ENCODE measurements at places on chromosomes 3 and 15.

GRCh38 chr15:100661156-100661555 is 58.8 kb downstream of the ASB7 start:
- DNase-seq: no peak

DNA sequence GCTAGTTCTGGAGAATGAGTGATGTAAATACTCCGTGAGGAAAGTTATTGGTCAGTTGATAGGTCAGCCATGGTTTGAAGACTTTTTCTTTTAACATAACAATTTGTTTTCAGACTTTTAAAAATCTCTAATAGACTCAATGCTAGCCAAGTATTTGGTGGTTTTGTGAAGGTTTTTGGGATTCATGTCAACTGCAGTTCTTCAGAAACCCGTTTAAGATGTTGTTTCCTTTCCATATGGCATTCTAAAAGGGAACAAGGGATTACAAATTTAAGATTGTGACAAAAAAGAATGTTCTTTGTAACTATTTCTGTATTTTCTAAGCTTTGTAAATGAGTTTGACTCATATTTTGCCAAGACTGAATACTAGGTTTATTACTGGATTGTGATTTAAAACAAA is 281.7 kb upstream of the COL8A1 start:
- DNase-seq: no peak

- DNase-seq: no peak
Observed at GRCh38 chr3:47849699-47850563, 47.0 kb downstream of the DHX30 start.

GRCh38 chr3:126373682-126374601 is 16.7 kb upstream of the KLF15 start:
- DNase-seq: no peak

DNA sequence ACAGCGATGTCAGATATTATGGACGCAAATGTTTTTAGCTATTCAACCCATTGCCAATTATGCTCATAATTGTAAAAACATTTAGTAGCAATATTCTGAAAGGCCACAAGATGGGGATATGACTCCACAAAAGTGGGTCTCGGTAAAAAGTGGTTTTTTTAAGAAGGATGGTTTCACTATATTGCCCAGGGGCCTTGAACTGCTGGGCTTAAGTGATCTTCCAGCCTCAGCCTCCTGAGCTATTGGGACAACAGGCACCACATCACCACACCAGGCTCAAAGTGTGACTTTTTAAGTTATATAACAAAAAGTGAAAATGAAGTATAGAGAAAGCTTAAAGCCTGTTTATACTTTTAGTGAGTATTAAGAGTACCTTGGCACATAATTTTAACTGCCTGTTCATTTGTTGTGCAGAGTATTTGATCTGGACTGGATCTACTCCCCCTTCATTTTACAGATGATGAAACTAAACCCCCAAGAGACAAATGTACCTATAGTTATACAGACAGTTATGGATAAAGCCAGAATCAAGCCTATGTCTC is 9.4 kb downstream of the NAA50 start:
- DNase-seq: no peak

DNA sequence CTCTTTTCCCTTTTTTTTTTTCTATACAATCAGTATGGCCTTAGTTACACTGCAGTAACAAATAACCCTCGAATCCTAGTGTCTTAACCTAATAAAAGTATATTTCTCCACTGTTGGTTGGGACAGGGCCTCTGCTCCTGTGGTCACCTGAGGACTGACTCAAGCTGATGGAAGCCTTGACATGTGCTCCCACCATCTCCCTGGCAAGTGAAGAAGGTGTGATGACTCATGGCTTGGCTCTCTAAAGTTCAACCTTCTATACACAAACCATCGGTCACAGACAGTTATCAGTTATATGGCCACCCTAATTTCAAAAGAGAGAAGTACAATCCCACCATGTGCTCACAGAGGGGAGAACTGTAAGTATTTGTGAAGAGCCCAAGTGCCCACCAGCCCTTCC is 65.8 kb upstream of the CACNA2D3 start:
- no peak for DNase-seq

DNA sequence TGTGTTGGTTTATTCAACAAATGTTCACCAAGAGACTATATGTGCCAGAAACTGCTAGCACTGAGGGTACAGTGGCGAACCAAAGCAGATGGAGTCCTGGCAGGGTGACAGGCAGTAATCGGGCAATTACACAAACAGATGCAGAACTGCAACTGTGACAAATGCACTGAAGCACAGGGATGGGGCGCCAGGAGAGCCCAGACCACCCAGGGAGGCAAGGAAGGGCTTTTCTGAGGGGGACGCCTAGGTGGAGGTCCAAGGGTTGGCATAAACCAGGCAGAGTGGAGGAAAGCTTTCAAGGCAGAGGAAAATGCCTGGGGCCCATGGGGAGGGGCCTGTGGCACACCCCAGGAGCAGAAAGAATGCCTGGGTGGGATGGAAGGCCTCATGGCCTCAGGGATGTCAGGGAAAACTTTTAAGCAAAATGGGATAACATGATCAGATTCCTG is 5.5 kb downstream of the DIS3L start:
- DNase-seq: no peak

- DNase-seq: no peak
Observed at GRCh38 chr15:86231864-86232721, 152.4 kb downstream of the AGBL1 start.

DNA sequence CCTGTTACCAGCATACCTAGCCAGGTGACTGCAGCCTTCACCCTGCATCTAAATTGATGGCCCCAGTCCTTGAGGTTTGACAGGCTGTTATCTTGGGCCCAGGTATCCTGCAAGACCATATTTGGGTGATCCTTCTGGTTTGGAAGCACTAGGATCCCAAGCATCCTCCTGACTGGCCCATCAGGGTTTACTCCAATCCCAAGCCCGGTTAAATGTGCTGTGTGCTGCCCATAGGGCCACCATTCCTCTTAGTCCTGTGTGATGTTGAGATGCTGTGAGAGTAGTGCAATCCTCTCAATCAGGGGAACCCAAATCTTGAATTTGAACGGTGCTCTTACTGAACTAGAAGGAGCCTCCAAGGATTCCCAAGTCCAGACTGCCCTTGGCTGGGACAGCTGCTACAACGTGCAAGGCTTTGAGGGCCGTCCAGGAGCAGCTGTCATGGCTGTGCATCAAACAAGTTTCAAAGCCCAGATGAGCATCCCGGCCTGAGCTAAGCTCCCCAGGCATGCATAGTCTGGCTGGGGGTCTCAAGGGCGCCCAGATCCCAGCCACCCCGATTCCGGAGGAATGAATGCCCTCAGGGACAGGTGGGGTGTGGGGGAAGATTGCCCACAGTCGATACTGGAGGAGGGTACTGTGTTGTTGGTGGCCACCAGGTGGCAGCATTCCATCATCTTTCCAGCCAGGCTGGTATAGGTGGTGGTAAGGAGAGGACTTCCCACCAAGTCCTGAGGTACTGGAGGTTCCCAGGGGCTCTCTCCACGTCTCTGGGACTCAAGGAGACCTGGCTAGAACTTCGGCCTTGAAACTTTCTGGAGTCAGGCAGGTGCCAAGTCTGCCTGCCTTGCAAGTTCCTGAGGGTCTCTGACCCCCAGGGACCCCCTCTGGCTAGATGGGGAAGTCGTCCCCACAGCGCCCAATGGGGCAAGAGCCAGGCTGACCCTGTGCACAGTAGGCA is 32.6 kb downstream of the RBM5 start:
- no peak for DNase-seq

DNA sequence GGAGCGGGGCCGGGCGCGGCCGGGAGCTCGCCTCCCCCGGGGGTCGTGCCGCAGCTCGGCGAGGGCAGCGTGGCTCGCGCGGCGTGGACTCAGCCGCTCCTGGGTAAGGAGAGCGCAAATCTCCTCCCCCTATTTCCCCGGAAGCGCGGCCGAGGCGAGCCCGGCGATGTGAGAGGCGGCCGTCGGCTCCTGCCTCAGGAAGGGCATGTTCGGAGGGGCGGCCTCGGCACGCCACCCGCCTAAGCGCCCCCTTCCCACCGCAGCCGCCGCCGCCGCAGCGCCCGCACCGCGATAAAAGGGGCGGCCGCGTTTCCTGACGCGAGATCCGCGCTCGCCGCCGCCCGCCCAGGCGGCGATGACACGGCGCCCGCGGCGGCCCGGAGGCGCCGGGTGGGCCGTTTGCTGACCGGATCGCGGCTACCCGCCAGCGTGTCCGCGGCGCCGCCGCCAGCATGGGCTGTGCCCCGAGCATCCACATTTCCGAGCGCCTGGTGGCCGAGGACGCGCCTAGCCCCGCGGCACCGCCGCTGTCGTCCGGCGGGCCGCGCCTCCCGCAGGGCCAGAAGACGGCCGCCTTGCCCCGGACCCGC is at the start of gene PDE8A:
PDE8A (plus strand) TSS at position 146 of the 590 bp plus-strand sequence; CDS start at position 453, 307 bp downstream.
- DNase-seq: no peak
